ENCODE measurements at places on chromosomes 6 and 20. TPM values are rescaled to one million over a fixed set of nuclear protein-coding genes. Genes with fewer than 3 reads are reported as not detected.

DNA sequence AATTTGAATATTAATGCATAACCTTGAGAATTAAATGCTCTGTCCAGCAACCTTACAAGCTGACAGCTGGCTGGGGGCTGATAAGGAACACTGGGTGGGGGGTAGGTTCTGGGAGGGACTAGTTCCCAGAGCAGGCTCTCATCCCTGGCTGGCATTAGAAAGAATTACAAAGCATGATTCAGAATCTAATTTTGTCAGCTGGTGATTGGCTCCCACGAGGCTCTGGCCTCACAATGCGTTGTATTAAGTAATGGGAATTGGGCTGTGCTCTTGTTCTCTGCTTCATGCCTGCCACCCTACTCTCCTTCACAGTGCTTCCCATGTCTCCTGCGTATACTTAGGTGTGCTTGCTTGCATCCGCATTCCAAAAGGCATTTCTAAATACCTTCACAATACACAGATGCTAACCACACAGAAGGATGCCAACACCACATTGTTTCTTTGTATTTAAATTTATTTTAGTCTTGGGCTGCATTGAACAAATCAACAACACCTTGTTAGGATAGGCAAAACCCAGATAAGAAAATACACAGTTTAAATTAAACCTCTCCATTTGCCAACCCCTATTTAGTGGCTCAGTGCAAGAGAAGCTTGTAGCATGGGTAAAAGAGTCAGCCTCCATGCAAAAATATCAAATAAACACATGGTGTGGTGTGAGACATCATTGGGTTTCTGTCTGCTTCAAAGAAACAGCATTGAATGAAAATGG lies 434.5 kb upstream of the JAG1 start:
- DNase-seq = peak; percentile 84

GRCh38 chr20:22861990-22862389 lies 173.1 kb upstream of the SSTR4 start:
- no peak for DNase-seq

- DNase-seq = no peak
Observed at GRCh38 chr20:48772183-48772976, 55.4 kb downstream of the PREX1 start.

- DNase-seq = no peak
Observed at GRCh38 chr6:85464722-85465150, 14.9 kb downstream of the NT5E start.

GRCh38 chr6:155080881-155081845 lies 86.0 kb downstream of the TIAM2 start:
- peak; percentile 91 for DNase-seq

- no peak for DNase-seq
Observed at GRCh38 chr20:58889334-58889760, 36.8 kb downstream of the GNAS start.

- DNase-seq = no peak
Observed at GRCh38 chr6:43367245-43367984, 2.0 kb downstream of the ZNF318 start.

GRCh38 chr20:23334111-23334510 lies 16.5 kb upstream of the NXT1 start:
- no peak for DNase-seq

DNA sequence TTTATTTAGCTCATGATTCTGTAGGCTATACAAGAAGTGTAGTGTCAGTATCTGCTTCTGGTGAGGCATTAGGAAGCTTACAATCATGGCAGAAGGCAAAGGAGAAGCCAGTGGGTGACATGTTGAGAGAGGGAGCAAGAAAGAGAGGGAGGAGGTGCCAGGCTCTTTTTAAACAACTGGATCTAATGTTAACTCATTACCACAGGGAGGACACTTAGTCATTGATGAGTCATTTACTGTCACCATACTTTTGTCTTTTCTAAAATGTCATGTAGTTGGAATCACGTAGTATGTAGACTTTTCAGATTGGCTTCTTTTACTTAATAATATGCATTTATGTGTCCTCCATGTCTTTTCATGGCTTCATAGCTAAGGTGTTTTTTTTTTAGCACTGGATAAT lies 58.1 kb downstream of the NUS1 start:
- peak; percentile 28 for DNase-seq

DNA sequence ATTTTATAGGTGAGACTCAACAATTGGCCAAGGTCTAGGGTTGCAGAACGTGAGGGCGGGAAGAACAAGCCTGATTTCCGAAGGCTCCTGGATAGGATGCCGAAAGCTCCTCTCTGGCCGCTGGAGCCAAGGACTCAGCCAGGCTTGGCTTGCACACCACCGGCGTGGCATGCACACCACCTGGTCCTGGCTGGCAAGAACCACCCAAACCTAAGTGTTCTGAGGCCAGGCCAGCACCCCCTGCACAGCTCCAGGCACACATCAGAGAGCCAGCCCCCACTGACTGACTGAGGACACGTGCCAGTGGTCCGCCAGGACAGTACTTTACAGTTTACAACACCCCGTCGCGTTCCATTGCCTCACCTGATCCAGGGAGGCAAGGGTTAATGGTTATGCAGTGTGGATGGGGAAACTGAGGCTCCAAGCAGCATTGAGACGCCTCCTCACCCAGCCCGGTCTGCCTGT lies 414 bp downstream of the TGM2 start:
- DNase-seq = no peak

DNA sequence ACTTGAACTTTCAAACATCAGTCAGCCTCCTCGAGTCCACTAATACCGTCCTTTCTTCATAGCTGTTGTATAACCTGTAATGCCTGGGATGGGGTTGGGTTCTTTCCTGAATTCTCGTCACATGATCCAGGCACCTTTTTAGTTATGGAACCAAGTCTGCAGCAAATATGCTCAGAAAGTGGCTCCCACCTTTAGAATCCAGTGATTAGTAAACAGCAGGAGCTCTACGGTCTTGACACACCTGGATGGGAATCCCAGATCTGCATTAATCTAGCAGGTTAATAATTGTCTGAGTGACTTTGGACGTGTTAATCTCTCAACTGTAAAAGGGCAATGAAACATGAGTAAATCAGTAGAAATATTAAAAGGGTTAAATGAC lies 729 bp upstream of the ZHX3 start:
- DNase-seq = no peak

DNA sequence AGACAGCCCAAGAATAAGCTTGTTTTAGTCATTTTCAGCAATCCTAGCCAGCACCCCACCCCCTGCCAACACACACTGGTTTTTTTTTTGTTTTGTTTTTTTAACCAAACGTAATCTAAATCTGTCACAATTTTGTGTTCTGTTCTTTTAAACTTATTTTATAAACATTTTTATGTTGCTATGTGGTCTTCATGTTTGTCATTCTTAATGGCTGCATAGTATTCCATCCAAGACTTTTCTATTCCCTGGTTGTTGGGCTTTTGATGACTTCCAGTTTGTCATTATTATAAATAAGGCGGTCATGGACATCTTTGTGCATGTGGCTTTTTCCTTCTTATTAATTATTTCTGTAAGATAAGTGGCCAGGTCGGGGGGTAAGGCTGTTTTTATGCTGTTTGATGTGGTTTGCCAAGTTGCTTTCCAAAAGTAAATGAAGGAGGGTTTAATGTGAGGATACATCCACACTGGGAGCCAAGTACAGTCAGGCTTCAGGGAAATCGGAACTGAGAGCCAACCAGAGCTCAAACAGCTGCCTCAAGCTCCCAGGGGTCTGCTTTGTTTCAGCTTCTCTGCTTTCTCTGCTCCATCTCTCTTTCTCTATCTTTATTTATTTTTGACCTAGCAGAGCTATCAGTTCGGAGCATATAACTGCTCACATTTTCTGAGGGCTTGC lies 125.8 kb downstream of the VEGFA start:
- DNase-seq = no peak

- DNase-seq = peak; percentile 39
Observed at GRCh38 chr6:111874025-111874415, 768 bp upstream of the FYN start.

DNA sequence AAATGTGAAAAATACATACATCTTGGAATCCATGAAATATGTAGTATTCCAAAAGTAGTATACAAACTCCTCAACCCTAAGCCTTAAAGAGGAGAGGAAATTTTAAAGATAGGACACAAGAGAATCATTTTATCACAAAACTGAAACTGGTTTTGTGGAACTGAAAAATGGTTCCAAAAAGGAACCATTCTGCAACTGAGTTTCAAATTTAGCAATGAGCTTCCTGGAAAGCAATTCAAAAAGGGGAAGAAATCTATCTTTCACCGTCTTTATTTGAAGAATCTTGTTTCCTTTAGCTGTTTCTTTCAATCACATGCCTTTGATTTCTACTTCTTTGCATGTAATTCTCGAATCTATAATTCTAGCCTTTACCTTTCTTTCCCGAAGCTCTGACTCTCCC lies 32.2 kb upstream of the LAMP5 start:
- DNase-seq = no peak

DNA sequence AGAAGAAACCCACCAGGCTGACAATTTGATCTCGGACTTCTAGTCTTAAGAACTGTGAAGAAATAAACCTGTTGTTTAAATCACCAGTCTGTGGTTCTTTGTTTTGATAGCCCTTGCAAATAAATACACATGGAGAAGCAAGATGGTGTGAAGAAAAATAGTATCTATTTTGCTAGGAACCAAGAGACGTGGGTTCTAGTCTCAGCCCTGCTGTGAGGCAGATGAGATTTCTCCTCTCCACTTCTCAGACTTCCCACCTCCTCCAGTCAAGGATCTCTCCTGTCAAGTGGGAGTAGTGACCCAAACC lies 294.9 kb upstream of the JARID2 start:
- no peak for DNase-seq

DNA sequence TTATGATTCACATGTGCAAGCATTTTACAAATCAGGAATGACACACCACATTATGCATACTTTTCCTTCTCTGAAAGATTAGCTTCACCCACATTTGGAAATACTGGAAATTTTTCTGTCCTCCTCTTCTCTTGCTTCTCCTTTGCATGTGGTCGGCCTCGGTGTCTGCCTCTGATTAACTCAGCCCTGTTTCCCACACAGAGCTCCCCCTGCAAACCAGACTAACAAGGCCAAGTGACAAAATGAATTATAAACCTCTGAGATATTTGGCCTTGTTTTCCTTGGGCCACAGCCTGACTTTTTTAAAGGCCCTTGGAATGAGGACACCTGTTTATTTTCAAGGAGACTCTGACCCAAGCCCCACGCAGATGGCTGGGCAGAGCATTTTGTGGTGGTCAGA lies 9.0 kb upstream of the CCN6 start:
- DNase-seq = peak; percentile 79

RUNX2 gene
- 8.2 TPM for total RNA-seq

PTPRT gene
- not detected for total RNA-seq

HMGCLL1 gene
- not detected for total RNA-seq

ATP9A gene
- 7.6 TPM for total RNA-seq

KHDC1L gene
- not detected for total RNA-seq

TUBE1 gene
- 16.4 TPM for total RNA-seq

ARMH2 gene
- not detected for total RNA-seq

DCBLD1 gene
- 14.1 TPM for total RNA-seq

Data from myocyte (in vitro differentiated cells).